Activated CD4-positive, alpha-beta T cell treated with anti-CD3 and anti-CD28 coated beads, Interleukin-2, amount 10 ng/mL, durations not matched to agents 7 days and 5 days (primary cell): ENCODE measurements at places on chromosomes 7 and 10.

DNA sequence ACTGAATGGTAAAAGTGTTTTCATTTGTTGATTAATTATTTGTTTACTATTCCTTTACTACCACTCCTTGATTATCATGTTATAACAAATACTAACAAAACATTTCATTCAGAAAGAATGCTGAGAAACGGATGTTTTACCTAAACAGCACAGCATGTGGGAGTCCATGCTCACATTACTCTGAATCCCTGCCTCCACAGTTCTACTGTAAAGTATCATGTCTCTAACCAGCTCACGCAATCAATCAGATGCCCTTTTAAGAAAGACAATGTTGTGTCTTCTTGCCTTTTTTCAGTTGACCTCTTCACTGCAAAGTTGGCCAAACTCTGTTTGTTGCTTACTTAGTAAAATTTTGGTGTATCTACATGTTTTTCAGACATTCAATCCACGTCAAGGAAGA lies 232.5 kb upstream of the MDFIC start:
- DNase-seq, result no peak

DNA sequence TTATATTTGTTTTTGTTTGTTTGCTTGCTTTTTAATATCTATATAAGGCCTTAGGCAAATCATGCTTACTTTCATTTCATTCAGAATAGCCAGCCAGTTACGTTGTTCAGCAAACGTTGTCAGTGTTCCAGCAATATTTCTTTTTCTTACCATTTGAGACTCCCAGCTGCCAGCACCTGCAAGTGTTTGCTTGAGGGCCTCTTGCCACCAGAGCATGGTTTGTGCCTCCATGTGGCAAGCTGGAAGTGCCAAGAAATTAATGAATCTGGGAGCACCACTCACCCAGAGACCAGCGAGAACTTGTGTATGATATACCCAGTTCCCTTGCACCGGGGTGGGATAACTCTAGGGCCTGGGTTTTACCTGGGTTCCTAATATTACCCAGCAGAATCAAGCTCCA lies 177.1 kb upstream of the CSTF2T start:
- no peak for DNase-seq

GRCh38 chr10:123704812-123705211 lies 38.7 kb downstream of the GPR26 start:
- DNase-seq, result no peak

DNA sequence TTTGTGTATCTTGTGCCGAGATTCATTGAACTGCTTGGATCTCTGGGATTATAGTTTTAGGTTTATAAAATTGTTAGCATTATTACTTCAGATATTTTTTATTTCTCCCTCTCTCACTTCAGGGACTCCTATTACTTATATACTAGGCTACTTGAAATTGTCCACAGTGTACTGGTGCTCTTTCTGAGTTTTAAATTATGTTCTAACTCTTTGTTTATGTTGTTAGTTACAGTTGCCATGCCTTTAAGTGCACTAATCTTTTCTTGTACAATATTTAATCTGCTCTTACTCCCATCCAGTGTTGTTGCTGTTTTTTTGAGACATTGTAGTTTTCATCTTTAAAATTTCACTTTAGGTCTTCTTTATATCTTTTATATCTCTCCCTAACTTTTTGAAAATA lies 13.1 kb downstream of the PLEKHS1 start:
- DNase-seq, result no peak

- DNase-seq, result no peak
Observed at GRCh38 chr7:127233630-127234029, 19.1 kb downstream of the GRM8 start.

DNA sequence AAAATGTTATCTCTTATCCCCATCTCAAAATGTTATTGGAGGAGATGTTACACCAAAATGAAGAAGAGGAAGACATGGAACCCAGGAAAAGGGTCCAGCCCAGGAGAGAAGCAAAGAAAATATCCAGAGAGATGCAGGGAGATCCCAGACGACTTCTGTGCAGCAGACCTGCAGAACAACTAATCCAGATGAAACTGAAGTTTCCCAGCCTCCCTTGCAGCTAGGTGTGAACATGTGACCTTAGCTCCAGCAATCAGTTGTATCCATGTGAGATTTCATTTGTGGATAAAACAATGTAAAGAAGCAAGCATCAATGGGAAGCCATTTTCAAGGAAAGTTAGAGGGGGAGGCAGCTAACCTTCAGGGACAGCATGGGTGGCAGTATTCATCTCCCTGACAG lies 55.8 kb upstream of the NANOS1 start:
- DNase-seq, result no peak

GRCh38 chr10:60186315-60187071 lies 203.2 kb downstream of the ANK3 start:
- DNase-seq, result no peak

DNA sequence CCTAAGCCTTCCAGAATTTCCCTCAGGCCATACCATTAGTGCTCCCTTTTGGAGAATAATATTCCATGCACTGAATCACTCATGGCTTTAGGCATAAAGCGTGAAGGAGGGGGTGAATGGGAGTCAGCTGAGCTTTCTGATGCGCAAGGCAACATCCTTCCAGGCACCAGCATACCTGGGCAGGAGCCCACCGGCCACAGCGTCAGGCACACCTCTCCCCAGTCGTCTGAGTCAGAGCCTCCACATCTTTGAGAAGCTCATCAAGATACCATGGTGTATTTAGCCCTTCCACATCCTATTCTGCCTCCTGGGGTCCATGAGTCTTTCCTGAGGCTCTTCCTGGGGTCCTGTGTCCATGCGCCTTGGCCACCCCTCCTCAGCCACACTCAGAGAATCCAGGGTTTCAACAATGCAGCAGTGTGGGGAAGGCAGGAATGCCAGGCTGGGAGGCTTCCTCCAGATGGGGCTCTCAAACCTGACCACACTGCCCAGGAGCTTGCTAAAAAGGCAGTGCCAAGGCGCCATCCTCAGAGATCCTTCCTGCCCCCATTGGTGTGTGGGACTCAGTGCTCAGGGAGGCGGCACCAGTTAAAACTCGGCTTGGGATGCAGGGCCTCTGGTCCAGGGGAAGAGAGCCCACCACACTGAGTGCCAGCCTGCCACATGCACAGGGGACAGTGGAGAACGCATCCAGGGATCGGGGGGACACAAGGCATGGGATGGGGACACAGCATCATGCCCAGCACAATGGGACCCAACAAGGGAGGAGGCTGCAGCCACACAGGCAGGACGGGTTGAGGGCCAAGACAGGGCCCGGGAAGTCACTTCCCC lies 31.6 kb downstream of the RASGEF1A start:
- DNase-seq, result no peak

DNA sequence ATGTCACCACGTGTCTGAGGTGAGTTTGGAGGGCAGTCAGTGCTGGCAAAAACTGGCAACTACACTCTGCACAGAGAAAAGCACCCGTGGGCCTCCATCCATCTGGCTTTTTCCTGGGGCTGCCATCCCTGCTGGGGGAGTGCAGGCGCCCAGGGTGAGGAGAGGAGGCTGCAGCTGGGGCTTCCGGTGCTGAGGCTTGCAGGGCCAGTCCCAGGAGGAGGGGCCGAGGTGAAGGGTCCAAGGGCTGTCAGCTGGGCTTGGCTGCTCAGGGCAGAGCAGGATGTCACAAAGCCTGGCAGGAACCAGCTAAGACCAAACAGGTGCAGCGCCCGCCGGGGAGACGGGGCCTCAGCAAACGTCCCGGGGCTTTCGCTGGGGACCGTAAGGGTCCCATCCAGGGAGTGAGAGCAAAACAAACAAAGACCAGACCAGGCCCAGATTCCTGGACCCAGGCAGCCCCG lies 77.2 kb downstream of the CFAP46 start:
- DNase-seq, result no peak

GRCh38 chr7:157309988-157310668 lies 26.7 kb upstream of the DNAJB6 start:
- DNase-seq, result no peak

GRCh38 chr10:125080984-125081383 lies 79.4 kb downstream of the CTBP2 start:
- DNase-seq, result no peak

GRCh38 chr10:118734475-118734874 lies 20.3 kb downstream of the CACUL1 start:
- no peak for DNase-seq

GRCh38 chr10:44908936-44909630 lies 2.1 kb upstream of the TMEM72 start:
- DNase-seq, result no peak

GRCh38 chr10:70052462-70053217 lies at the start of gene MACROH2A2:
Gene MACROH2A2 (plus strand): TSS chr10:70052846. CDS start chr10:70075659, 22,813 bp downstream.
- DNase-seq, result peak; percentile 13

DNA sequence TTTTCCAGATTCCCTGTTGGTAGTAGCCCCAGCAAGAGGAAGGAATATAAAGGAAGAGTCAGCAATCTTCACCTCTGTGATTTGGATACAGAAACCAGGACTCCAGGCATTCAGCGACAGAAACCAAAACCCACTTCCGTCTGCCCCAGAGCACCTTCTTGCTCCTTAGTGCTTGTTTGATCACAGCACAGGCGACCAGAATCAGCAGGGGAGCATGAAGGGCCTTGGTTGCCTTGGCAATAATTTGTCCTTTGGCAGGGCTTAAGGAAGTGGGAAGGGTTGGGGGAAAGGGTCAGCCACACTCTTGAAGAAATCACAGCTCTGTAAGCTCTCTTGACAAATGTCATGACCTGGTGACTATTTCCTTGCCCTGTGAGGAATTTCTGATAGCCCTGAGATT lies 379.6 kb downstream of the OTUD1 start:
- DNase-seq, result no peak
